Glutamatergic neuron (in vitro differentiated cells): ENCODE measurements at places on chromosomes 3 and 15.

DNA sequence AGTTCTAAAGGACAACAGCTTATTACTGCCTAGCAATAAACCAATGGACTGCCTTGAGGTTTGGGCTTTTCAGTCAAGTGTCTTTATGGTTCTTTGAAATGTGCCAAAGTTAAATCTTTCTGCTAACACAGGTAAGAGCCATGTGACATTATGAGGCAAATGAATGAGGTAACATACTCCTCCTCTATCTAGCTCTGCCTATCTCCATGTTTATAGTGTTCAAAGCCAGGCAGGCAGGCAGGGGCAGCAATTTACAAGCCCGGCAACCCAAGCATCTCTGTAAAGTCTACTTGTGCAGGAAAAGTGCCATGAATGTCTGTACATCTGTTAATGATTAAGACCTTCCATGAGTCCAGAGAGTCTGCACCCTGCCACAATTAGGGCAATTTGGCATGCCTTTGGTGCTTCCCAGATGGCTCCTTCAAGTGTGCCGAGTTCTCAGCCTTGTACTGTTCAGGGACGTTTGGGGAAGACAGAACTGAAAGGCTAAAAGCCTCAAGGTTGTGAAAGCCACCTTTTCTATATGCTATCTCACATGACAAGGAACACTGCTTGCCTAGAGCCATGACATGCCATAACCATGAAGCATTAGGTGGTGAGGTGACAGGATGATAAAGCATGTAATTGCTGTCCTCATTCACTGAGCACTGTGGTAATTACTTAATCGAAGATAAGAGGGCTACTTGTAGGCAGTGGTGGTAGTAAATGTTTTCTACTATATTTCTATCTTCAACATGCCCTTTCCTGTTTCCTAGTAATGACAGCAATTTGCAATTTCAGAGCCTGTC, 41.4 kb upstream of the EIF1B start:
- no peak for DNase-seq

DNA sequence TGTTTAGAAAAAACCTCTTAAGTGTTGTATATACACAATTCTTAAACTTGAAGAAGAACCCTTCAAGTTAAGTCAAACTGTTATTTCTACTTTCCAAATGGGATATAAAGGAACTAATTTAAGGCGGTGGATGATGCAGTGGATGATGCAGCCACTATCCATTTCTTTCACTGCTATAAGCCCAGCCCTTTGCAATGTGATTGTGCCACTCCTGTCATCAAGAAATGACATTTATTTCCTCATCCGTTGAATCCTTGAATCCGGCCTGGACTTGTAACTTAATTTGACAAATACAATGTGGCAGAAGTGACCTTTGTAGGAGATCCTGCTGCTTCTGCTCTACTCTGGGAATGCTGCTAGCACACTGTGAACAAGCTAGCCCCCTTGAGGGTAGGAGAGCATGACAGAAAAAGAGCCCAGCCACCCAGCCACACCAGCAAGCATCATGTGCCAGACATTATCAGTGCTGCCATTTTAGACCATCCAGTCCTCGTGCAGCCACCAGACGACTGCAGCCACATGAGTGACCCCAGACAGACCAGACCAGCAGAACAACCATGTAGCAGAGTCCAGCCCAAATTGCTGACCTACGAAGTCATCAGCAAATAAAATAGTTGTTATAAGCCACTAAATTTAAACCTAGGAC, 47.4 kb downstream of the UACA start:
- DNase-seq, result no peak

GRCh38 chr3:119257654-119258410, 17.2 kb upstream of the B4GALT4 start:
- DNase-seq, result no peak

- no peak for DNase-seq
Measured at GRCh38 chr3:4814305-4814903, 164.8 kb upstream of the BHLHE40 start.

DNA sequence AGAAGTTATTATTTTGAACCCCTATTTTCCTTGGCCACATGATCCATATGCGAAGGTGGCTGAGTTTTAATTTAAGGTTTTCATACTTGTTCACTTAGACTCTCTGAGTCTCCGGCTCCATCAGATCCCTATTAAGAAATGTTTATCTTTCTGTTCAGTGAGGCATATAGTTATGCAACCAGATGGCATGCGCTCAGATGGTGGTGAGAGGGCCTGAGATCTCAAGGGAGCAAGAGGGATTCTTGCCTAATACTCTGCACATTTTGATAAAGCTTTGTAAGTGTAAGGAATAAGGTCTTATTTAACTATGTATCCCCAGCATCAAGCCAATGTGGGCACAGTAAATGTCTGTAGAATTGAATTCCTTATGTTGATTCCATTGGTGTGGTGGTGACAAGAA, 78.9 kb upstream of the DPH6 start:
- no peak for DNase-seq

DNA sequence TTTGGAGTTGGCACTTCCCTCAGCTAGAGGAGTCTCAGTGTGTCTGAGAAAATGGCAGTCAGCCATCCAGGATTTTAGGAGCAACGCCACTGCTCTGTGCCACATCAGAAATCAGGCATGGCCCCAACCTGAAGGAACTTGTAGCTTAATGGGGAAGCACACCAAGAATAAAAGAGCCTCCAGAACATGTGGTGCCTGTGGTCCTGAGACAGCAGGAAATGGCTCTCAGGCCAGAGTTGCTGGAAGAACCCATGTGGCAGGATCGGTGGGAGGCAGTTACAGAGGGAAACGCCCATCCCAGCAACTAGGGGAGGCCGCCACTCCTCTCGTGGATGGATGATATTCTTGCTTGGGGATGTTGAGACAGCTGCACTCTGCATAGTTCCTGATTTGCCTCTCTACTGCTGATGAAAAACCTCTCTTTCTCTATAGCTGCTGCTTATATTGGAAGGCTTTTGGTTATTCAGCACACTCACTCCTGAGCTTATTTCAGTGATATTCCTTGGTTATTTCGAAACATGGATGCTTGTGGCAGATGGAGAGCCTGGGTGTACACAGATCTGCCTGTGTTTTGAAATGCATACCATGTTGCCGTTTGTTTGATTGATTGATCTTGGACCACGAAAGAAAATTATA, 52.4 kb downstream of the KLHL25 start:
- peak; percentile 42 for DNase-seq

GRCh38 chr15:63504979-63505841, 817 bp downstream of the USP3 start:
- DNase-seq, result peak; percentile 64

DNA sequence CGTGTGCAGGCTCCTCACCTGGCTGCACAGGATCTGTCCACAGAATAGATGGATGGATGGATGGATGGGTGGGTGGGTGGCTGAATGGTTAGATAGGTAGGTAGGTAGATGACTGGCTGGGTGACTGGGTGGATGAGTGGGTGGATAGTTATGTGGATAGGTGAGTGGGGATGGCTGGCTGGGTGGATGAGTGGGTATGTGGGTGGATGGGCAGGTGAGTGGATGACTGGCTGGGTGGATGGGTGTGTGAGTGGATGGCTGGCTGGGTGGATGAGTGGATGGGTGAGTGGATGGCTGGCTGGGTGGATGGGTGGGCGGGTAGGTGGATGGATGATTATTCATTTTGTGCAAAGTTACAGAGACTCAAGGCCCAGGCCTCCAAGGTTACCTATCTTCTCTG, 172.9 kb upstream of the CTDSPL start:
- no peak for DNase-seq

GRCh38 chr3:133472889-133473288, 73.0 kb downstream of the BFSP2 start:
- DNase-seq, result no peak

DNA sequence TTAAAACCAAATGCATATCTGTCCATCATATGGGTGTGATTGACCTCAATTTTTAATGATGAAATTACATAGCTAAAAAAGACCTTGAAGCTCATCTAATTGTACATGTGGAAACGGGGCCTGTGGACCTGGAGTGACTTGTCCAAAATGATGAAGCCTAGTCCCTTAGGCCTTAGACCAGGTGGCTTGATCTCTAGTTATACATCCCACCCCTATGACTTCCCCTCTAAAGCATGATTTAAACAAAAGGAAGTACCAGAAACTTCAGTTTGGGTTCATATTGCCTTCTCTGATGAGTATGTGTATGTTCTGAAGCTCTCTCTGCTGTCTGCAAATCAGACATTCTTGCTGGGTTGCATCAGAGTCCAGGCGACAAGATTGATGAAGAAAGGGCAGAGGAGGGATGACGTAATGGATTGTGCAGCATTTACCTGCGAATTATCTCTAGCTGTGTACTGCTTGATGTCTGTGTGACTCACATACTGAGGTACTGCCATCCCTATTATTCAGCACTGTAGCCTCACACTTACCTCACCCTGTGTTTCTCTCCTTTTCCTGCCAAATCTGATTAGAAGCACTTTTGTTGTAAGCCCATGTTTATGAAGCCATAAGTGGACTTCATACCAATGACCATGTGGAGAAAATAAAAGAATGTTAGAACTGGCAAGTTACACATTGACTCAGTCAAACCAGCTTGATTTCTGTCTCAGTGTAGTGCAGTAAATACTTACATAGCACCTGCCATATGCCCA, 111.5 kb downstream of the FILIP1L start:
- DNase-seq, result no peak

- DNase-seq, result no peak
Measured at GRCh38 chr3:170598091-170598502, 12.2 kb upstream of the SLC7A14 start.

DNA sequence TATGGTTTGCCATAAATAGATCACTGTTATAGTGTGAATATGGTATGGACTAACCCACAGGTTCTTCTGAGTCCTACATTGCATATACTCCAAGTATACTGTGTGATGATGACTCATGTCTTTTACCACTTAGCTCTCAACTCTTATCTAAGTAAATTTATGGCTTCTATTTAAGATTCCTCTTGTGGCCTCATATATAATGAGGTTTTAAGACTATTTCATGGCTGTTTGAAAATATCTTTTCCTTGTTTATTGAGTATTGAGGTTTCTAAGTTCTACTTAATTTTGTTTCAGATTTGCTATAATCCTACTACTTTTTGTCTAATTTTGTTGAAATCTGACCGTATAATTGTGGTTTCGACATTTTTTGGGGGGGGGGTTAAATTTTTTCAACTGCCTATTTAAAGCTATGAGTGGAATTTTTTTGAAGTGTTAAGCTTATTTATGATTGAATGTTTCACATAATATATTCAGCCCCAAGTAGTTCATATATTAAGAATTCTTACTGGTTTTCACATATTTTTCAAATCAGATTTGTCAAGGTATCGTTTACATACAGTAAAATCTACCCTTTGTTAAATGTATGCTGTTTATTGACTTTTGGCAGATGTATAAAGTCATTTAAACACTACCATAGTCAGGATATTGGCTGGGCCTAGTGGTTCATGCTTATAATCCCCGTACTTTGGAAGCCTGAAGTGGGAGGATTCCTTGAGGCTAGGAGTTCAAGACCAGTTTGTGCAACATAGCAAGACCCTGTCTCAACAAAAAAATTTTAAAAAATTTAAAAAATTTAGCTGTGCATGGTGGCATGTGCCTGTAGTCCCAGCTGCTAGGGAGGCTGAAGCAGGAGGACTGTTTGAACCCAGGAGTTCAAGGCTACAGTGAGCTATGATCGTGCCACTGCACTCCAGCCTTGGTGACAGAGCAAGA, 11.7 kb downstream of the SLC25A36 start:
- no peak for DNase-seq

DNA sequence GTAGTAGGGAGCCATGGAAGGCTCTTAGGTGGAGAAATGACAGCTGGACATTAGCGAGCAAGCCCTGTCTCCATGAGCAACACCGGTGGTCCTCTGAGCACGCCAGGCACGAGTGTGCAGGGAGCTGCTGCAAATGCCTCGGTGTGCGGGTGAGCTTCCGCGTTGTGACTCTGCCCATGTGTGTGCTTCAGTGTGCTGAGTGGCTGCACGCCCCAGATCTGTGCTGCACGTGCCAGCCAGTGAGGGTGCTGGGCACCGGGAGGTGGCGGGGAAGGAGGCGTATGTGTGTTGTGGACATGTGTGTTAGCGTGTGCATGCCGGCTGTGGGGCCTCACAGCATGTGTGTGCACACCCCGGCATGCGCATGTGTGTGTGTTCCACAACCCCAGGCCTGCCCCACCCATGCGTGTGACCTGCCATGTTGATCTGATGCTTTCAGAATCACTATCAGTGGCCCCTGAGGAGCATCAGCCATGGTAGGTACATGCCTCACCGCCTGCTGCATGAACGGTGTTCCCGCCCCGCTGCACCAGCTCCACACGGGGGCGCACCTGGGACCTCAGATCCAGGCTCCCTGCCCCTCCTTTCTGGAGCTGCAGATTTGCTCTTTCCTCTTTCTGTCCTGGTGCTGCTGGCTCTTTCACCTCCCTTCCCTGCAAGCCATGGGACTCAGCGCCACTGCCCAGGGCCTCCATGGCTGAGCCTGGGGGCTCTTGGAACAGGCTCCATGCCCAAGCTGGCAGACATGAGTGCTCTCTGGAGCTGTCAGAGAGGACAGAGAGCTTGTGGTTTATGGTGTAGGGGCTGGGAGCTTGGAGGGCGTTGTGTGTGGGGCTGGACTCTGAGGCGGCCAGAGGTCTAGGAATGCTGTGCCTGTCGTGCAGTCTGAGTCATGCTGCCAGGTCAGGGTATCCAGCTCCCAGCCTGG, 169.4 kb downstream of the TBC1D2B start:
- peak; percentile 76 for DNase-seq

DNA sequence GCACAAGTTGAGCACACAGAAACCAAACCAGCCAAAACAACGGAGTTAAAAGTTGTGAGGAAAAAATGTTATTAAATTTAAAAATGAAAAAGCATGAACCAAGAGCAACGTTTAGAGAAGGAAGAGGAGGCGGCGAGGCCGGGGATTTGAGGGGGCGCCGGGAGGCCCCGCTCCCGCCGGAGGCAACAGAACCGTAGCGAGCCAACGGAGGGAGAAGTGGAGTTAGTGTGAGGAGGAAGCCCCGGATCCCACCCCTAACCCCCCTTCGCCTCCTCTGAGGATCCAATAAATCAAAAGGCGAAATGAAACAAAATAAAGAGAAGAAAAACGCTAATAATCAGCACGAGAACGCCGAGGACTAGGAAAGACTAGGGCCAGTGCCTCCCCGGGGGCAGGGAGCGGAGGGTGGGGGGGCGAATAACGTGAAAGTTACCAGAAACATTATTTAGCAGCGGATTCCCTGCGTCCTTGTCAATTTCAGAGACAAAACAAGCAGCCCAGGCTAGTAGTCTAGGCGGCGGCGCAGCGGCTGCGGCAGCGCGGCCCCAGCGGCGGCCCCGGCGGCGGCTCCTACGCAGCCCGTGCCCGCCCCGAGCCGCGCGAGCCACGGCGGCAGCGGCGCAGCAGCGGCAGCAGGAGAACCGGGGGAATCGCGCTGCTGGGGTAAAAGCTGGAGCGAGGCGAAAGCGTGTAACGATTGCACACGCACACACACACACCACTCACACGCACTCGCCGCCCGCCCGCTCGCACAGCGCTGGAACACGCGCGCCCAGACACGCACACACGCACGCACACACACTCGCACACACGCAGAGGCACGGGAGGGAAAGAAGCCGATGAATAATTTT, 1.7 kb downstream of the MEIS2 start:
- peak; percentile 68 for DNase-seq
